ENCODE measurements at places on chromosomes 4 and X.

DNA sequence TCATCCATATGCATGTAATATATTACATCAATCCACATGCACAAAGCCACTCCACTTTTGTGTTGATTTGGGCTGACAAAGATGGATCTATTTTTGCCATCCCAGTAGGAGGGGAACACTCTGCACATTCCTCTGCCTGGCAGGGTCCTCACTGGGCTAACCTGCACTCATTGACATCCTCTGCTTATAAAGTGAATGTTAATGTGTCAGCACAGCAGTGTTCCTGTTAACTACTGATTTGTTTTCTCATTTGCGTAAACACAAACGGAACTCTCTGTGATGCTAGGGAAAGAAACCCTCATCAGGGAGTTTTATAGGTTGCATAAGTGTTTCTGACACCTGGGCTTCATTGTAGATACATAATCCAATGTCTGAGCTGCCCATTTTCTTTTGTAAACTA is 826.0 kb downstream of the RAB28 start:
- DNase-seq = no peak

- DNase-seq = no peak
These were observed 87.3 kb downstream of the SHISA3 start for GRCh38 chr4:42484630-42485029.

DNA sequence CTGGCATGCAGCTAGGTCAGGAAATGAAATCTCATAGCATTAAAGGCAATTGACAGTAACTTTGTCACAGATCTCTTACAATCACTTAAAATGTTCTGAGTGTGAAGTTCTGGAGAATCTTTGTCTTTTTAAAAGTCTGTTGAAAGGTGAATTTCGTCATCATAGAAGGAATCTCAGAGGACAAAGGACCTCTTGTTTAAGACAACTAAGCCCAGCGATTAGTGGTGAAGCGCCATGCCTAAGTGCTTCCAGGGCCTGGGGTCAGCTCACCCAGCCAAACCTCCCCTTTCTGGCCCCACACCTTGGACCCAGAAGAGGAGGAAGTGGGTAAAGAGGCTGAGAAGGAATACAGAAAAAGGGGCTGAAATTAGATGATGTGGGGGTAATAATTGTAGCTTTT is 8.5 kb downstream of the FRMD7 start:
- DNase-seq = no peak

DNA sequence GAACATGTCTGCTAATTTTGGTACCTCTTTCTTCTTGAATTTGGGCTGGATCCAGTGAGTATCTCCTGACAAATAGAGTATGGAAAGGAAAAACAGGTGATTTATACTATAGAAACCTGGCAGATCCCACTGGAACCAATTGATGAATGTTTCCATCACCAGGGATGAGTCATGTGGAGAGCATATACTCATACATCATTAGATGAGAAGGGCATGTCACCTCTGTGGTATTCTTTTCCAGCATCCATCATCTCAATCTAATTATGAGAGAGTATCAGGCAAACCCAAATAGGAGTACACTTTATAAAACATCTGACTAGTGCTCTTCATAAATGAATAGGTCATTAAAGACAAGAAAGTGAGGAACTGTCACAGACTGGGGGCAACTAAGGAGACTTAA is 90.7 kb downstream of the CLDN22 start:
- no peak for DNase-seq

GRCh38 chr4:120723986-120724385 is 198.5 kb downstream of the PRDM5 start:
- peak; percentile 27 for DNase-seq

DNA sequence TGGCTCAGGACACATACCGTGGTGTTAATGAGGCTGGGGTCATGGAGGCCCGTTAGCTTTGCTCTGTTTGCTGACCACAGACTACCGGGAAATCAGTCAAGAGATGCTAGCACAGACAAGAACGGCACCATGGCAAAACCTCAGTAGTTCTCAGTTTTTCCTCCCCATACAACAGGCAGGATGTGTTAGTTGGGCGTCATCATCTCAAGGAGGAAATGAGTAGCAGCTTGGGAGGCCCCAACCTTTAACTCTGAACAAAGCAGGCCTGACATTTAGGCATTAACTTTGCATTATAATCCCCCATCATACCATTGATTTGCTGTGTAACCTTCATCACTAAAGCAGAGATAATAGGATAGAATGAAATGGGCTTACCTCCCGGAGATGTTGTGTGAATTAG is 714.2 kb downstream of the RPA4 start:
- DNase-seq = no peak

DNA sequence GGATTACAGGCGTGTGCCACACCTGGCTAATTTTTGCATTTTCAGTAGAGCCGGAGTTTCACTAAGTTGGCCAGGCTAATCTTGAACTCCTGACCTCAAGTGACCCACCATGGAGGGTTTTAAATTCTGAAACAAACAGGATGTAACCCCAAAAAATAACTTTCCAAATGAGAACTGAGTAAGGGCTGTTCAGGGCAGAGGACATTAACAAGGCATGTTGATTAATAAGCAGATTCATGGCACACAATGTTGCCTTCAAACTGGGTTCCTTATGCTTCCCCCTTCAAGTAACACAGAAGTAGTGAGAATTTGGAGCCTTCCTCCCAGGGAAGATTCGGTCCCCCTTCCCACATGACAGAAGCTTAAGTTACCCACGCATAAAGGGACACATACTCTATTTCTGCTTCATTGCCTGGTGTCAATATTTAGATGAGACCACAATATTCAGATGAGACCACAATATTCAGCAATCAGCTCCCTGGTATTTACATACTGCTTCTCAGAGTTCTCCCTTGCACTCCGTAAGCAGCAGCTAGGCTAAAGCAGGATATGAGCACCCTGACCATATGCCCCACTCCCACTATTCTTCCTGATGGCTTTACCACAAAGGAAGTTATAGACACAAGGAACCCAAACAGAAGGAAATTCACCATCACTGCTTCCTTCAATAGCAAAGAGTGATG is 21.4 kb downstream of the GRSF1 start:
- DNase-seq = no peak

GRCh38 chr4:73086095-73086868 is 16.8 kb upstream of the COX18 start:
- no peak for DNase-seq

DNA sequence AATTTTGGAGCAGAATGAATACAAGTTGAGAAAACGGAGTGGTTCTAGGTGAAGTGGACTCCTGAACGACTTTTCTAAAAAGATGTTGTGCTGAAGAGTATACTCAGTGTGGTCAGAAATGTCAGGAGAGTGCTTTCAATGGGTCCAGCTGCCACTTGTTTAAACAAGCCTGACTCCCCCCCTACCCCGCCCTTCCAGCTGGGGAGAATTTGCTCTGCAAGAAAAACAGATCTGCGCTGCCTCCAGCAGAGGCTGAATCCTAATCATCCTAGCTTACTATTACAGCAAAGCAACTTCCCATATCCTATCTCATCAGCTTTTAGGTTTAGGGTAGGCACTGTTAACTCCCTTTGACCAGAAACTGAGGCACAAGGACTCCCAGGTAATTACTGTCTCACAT is 1.9 kb downstream of the MAP3K15 start:
- peak; percentile 35 for DNase-seq

DNA sequence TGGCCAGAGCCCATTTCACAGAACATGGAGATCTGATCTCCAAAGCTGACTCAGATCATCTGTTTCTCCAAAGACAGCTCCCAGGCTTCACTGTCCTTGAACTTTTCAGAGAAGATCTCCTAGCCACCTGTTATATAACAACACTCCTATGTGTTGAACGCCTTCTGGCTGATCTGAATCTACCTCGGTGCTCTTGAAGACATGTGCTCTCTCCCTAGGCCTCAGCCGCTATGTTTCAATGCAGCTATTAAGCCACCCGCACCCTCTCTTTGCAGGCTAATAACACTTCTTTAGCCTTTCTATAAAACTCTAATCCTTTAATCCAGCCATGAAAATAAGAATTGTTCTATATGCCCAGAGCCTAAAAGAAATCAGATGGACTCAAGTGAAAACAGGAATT is 34.9 kb downstream of the SEL1L3 start:
- no peak for DNase-seq

DNA sequence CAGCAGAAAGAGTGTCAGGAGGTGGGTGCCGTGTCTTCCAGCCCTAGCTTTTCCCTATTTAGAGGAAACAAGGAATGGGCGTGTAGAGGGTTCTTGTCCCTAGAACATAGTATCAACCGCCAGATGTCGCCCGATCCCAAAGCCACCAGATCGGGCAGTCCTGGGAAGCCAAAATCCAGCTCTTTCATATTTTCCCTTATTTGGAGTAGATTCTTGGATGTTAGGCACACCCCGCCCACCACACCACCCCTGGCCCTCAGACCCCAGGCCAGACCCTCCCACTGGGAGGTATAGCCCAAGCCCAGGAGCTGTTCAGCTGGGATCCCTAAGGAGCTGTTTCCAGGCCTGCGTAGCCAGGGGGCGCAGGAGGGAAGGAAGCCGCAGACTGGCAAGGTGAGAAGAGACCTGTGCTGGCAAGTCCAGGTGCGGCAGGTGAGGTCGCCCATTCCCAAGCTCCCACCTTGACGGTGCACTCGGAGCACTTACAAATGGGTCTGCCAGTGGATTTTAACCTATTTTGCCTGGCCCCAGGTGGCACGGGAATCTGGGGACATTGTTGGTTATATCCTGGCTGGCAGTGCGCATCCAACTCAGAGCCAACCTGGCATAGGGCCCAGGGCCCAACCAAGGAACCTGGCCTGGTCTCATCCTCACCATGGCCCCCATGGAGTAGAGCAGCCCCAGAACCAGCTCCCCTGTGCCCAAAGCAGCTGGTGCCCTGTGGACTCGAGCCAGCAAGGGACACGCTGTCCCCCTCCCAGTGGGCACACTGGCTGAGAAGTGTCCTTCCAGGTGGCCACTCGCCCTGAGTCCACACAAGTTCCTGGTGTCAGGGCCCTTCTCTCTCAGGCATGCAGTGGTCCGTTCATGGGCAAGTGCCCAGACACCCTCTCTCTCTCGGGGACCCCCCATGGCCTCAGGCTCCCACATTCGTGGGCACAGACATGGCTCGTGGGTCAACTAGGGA is 811 bp downstream of the FLNA start:
- peak; percentile 42 for DNase-seq

DNA sequence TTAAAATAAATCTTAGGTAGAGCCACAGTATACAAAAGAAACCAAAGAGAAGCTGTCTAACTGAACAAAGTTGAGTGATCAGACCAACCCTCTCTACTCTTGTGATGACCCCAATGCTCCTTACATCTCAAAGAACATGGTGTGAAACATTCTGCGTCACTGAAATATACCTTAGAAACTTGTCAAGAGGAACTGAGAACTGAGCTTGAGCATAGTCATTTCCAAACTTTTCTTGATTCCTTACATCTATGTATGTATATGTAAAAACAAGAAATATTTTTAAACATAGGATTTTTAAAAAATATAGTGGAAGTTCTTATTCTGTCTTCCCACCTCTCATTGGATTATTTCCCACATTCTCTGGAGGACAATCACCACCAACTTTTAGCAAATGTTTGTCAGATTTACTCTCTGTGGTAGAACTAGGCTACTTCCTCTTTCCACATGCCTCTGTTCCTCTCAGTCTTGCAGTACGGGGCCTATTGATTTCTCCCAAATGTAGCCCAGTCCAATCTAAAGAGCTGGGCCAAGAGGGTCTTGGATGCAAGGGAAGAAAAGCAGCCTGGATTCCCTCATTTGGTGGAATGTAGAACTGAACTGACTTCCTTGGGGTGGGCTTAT is 98.2 kb upstream of the HHIP start:
- no peak for DNase-seq
